ENCODE measurements at places on chromosomes 1 and 21.

DNA sequence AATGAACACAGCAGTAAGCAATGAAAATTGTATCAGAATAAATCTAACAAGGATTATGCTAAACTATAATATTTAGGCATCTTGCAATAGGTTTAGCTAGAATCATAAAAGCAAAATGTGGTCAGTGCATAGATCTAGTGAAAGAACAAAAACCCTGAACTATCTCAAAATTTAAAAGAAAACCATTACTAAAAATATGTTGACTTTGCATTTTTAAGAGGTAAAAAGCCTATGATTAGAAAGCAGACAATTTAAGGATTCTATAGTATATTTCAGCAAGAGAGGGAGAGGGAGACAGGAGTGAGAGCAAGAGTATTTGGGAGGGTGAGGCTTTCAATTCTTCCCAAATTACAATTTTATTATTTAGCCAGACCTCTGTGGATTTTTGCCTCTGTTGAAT lies 219.4 kb downstream of the TTLL7 start:
- DNase-seq: no peak

- no peak for DNase-seq
These were observed 14.7 kb downstream of the PDXK start for GRCh38 chr21:43733529-43734071.

DNA sequence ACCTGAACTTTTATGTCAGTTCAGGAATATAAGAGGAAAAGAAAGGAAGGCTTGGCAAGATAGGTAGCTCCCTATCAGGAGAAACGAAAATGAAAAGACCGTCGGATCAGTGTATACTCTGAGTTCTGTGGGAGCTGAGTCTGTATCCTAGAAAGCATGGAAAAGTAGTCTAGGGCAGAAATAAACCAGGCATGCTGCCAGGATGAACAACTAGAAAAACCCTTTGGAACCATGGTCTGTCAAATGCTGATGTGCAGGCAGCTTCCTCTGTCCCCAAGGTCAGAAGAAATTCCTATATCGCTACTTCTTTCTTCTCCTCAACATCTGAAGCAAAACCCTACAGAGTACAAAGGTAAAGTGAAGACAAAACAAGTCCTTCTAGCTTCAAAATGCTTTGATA lies 268.8 kb downstream of the ST6GALNAC3 start:
- no peak for DNase-seq

DNA sequence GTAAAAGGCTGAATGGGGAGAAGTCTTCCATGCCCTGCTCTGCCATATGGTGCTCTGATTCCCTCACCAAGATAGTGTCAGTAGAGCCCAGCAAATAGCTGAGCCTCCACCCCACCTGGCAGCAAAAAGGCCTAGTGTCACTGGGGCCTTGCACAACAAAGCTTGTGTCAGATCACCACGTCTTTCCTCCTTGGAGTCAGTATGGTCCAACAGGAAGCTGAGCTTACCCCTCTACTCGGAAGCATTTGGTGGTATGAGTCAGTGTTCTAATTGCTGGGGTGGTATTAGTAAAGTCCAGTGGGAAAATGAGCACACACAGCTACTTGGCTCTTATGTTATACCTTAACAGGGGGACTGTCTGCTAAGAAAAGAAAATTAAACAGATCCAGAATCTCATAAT lies 18.7 kb upstream of the RRP15 start:
- no peak for DNase-seq

GRCh38 chr1:212944229-212944901 lies 6.0 kb upstream of the VASH2 start:
- no peak for DNase-seq
